ENCODE measurements at places on chromosomes 3 and 15.

DNA sequence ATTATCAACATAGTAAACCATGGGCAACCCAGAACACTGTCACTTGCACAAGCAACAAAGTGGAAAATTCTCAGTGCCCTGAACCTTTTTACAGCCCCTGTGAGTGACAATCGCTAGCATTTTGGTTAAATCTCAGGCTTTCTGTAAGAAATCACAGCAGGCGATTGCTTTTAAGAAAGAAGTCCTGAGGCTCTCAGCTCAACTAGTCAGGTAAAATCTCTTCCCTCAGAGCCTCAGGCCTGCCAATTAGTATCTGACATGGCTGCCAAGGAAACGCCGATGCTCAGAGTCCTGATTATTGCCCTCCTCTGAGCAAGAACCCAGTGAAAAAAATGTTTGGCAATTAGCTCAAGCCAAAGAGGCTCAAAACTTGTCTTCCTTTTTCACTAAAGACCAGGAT, 530.8 kb downstream of the DIPK2A start:
- no peak for DNase-seq

DNA sequence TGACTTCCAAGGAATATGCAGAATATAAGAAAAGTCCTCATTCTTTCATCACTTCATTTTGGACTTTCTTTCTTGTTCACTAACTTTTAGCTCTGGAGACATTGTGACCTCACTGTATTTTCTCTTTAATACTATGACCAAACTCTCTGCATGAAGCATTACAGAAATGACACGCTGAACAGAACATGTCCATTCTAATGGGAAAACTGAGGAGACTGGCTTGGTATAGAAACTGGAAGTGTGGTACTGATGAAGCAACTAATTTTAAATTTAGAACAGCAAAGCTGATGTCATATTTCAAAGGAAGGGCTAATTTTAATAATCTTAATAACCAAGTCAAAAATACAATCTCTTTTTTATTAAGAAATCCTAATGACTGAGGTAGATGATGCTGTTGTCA, 4.7 kb downstream of the DPH3 start:
- no peak for DNase-seq

GRCh38 chr3:123286308-123287023, 84.7 kb downstream of the SEC22A start:
- DNase-seq: no peak

GRCh38 chr3:11384074-11384473, 111.9 kb downstream of the ATG7 start:
- no peak for DNase-seq

GRCh38 chr3:37626736-37627565, 234.7 kb upstream of the CTDSPL start:
- no peak for DNase-seq

DNA sequence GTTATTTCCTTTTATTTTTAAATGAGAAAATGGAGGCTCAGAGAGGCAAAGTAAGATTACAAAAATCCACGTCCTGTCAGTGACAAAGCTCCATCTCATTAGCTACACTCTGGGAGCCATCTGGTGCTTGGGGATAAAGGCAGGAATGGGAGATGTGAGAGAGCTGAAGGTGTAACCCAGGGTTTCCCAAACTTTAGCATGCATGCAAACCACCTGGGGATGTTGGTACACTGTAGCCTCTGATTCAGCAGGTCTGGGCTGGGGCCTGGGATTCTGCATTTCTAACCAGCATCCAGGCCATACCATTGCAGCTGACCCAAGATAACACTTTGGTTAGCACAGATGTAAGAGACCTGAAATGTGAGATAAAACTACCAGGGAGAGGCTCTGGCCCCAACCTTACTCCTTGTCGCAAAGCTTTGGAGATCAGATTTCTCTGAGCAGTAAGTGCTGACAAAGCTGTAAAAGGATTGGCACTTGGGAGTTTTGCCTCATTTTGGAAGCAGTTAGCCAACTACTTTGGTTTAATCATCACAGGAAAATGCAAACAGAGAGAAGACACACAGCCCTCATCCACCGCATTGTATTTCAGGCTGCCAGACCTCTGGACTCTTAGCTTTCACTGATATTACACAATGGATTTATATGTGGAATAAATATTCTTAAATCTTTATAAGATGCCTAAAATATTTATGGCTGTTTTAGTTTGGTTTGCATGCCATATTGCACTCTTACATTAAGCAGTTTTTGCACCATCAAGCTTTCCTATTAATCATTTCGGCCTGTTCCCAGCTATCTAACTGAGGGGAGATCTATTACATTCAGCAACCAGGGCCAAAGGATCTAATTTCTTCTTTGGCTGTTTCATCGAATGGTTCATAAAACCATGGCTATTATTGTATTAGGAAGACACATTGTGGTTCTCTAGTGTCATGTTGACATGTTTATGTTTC, 263.0 kb downstream of the EBLN2 start:
- DNase-seq: no peak

DNA sequence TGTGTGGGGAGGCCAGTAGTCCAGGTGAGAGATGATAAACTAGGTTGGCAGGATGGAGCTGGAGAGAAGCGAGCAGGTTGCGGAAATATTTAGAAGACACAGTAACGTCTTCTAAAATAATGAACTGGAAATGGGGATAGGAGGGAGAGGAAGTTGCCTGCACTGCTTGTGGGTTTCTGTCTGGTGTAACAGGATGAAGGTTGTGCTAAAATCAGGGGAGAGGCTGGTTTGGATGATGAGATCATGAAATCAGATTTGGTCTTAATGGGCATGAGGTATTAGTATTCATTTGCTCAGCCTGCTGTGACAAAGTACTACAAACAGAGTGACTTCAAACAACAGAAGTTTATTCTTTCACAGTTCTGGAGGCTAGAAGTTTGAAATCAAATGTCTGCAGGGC, 32.1 kb upstream of the TNFAIP8L3 start:
- no peak for DNase-seq

- DNase-seq: no peak
Measured at GRCh38 chr3:46104706-46105105, 77.4 kb upstream of the XCR1 start.

DNA sequence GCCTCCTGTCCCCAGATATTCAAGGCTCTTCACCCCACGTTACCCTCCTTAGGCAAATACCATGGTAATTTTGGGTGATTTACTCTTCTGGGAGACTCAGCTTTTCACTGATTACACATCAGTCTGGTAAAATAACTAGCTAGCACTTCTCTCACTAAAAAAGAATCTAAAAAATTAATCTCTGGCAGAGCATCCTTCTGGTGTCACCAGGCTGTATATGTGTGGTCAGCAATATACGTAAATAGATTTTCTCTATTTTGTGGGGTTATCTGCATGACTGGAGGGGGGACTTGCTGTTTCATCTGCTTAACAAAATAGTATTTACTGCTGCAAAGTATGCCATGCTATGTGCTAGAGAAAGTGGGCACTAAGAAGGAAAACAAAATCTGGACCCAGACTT, 45.1 kb downstream of the LRRC28 start:
- DNase-seq: no peak

All from activated naive CD4-positive, alpha-beta T cell treated with anti-CD3 and anti-CD28 coated beads, Interleukin-2, amount 50 U/mL, for 72 hours (primary cell).